T-helper 22 cell (primary cell): ENCODE measurements at places on chromosomes 11 and 22.
A peak's percentile ranks its signal among the peaks of the same experiment; 100 is the strongest.

DNA sequence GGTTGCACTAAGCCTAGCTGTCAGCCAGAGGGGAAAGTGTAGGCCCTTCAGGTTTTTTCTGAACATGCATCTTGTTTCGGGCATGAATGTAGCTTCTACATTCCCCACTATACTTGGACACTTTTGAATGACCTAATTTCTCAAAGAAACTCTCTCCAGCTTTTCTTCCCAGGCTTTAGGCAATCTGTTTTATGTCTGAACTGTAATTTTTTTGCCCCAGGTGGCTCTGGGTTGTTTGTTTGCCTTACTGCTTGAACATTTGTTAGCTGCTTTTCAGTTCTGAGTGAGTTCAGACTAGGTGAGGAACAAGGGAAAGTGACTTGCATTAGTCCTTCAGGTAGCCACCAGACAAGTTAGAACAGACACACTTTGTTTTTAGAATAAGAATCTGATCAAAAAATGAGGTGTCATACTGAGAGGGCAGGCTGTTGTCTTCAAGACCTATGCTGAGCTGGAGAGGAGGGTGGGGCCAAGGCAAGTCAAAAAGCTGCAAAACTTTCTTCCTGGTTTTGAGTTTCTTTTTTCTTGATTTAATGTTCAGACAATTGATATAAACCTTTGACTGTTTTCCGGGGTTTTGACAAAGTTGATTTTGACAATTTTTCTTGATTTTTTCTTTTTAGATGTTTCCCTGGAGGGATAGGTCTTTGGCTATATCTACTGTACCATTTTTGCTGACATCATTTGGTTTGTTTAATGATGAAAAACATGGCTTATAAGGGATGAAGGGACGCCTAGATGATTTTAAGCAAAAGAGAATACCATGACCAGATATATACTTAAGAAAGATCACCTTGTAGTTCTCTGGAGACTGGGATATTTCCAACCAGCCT lies 182.8 kb downstream of the WNT11 start:
- DNase-seq: no peak

- no peak for DNase-seq
Observed at GRCh38 chr11:72758304-72758689, 6.1 kb upstream of the ARAP1 start.

- DNase-seq: peak; percentile 24
Observed at GRCh38 chr11:17352950-17353820, 1.6 kb downstream of the NCR3LG1 start.

DNA sequence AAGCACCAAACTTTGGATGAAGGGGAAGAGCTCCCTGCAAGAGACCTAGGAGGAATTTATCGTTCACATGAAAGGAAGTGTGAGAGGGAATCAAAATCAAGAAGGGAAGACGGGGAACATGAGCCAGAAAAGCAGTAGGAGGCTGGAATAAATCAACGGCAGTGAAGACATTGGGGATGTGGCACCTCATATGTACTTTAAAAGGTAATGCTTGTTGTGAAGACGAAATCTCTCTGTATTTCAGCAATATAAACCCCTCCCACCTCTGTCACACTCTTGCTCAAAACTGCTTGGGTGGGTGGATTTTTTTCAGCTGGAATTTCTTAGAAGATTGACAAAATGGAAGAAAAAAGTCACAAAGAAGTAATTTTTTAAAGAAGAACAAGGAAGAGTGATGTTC lies 243.5 kb downstream of the BUD13 start:
- DNase-seq: no peak

DNA sequence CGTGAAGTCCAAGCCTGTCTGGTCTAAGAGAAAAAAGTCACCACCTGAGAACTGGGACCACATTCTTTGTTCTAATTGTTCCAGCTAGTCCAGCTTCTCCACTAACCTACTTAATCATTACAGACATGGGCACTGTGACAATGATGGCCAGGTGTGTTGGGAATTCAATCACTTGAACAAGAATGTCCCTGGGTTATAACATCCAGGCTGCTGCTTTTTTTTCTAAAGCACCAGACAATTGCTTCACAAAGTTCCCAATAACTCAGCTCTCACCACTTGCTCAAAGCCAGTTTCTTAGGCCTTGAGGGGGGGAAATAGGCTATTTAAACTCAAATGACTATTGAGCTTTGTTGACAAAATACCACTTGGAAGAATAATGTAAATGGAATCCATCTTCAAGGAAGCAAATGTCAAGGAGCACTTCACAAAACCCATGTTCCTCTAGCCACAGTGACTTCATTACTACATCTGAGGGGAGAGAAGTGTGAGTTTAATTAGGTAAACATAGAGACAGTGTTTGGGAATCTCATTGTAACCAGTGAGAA lies 80.3 kb downstream of the ME3 start:
- DNase-seq: no peak

DNA sequence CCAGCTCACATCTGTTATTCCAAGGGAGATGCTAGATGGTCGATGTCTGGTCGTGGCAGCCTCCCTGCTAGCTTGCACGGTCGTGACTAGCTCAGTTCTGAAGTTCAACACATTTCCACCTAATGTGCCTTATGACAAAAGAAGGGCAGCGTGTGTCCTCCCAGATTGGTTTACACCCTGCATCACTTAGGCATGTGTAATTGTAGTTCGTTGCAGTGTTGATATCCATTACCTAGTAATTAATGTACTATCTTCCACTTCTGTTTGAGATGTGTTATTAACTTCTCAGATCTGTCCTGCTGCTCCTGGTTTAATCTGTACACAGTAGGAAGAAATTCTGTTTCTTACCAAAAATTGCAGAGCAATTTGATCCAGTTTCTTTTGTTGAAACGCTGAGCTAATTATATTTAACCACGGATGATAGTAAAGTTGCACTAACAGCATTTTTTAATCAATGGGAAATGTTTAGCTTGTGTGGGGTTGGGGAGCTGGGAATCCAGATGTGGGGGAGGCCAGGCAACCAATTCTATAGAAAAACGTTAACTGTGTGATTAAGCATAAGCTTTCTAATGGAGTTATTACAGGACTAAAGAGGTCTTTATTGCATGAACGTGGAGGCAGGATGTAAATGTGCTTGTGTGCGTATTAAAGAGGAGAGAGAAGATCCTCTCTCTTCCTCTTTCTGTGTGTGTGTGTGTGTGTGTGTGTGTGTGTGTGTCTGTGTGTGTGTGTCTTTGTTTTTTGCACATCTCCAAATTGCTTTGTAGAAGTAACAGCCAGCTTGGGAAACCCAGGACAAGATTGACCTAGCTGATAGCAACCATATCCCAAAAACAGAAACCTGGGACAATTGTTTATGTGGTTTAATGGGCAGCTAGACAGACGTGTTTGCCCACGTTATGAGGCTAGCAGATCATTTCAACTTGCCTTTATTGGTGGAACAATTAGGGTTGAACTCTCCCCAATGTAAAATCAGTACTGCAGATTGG lies 145.7 kb upstream of the TTC12 start:
- DNase-seq: no peak

DNA sequence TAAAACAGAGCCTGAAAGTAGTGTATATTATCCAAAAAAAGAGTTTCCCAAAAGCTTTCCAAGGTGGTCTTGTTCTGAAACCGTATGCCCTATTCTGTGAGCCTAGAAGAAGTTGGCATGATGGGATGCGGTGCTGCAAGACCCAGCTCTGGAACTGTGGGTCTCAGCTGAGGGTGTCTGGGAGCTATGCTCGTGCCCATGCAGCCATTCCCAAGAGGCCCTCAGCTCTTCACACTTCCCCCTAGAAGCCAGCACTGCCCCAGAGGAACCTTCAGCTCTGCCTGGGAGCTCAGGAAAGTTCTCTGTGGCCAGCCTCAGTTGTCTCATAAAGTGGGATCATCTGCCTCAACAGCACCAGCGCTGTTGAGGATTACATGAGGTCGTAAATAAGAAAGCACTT lies 6.4 kb upstream of the SYT12 start:
- DNase-seq: no peak

DNA sequence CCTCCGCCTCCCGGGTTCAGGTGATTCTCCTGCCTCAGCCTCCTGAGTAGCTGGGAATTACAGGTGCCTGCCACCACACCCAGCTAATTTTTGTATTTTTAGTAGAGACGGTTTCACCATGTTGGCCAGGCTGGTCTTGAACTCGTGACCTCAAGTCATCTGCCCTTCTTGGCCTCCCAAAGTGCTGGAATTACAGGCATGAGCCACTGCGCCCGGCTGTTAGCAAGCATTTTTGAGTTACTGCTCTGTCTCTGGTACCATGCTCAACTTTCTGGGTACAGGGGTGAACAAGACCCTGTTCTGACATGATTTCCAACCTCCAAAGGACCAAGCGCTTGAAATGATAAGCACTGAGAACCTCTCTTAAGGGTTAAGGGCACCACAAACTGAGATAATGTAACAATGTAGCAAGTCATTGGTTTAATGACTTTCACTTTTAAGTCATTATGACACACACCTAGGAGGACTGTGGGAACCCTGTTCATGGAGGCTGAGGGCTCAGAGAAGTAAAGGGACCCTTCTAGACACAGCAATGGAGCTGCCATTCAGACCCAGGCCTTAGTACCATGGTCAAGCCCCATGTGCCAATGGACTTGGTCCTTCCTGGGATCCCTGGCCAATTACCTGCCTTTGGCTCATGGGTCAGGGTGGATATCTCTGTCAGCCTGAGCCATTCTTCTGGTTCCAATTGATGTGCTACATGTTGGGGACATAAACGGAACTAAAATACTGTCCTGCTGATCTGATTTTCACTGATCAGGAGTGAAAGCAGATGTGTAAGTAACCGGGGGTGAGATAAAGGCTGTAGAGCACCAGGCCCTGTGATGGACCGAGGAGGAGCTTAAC lies 11.6 kb downstream of the SLC3A2 start:
- DNase-seq: no peak

DNA sequence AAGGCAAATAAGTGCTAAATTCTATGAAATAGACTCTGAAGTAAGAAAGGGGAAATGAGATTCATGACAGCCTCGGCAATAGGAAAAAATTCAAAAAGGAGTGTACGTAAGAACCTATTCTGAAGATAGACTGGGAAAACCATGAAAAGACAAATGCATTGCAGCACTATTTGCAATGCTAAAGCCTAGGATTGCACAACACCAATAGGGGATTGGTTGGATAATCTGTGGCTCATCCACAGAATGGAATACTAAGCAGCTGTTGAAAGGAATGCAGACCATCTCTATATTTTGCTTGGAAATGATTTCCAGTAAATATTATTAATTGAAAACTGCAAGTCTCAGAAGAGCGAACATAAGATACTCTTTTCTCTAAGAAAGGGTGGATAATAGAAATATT lies 91.7 kb upstream of the CLMP start:
- DNase-seq: no peak

- no peak for DNase-seq
Observed at GRCh38 chr11:69308936-69309615, 15.1 kb downstream of the MYEOV start.

GRCh38 chr11:128904656-128905344 lies 13.6 kb downstream of the KCNJ5 start:
- DNase-seq: no peak
